ENCODE measurements at places on chromosomes 16 and 17.
A peak's percentile ranks its signal among the peaks of the same experiment; 100 is the strongest.

DNA sequence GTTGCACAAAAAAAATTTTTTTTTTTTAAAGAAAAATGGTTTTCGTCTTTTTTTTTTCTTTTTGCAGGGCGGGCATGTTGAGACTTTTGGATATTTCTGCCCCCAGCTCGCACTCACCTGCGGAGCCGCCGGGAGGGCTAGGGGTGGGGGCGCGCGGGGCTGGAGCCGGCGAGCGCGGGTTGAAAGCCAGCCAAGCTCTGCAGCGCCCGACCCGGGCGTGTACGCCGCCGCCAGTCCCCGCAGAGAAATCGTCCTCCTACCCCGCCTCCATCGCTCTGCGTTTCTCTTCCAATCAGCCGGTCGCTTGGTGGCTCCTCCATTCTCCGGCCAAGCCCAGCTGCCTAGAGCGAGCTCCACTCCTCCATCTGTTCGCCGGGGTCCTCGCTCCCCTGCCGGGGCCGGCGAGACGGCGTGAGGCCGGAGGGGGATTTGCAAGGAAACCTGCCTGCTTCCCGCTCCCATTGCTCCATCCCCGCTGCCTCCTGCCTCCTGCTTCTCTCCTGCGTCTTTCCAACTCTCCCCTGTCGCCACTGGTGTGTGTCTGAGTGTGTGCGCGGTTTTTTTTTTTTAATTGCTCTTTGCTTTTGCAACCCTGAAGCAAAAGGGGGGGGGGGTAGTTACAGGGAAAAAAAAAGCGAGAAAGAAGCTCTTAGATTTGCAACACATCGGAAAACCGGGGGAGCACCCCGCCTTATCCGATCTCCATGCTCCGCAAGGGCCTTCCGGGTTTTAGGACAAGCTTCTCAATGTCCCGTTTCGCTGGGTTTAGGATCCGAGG, 1.8 kb upstream of the UBTF start:
- peak; percentile 67 for DNase-seq

DNA sequence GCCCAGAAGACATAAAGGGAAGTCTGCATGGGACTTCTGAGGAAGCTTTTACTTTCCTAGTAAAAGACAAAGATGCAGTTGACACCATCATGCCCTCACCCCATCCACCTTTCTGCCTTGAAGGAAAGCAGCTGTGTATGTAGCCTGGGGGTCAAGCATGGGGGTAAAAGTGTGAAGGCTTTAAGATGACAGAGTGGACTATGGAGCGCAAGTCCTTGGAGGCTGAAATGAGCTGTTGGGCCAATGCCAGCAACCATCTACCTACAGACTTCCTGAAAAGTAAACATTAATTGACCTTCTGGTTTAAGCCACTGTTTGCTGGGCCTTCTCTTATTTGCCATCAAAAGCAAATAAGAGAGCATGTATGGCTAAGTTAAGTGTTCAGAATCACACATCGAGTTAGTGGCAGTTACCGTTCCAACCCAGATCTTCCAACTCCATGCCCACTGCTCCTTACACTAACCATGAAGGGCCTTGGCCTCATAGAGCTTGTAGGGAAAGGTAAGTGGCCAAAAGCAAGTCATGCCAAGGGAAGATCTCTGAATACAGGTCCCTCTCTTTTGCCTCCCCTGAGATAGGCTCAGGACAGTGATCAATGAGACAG, 30.0 kb downstream of the SLC13A5 start:
- no peak for DNase-seq

- no peak for DNase-seq
Observed at GRCh38 chr17:56979091-56979480, 1.2 kb downstream of the SCPEP1 start.

DNA sequence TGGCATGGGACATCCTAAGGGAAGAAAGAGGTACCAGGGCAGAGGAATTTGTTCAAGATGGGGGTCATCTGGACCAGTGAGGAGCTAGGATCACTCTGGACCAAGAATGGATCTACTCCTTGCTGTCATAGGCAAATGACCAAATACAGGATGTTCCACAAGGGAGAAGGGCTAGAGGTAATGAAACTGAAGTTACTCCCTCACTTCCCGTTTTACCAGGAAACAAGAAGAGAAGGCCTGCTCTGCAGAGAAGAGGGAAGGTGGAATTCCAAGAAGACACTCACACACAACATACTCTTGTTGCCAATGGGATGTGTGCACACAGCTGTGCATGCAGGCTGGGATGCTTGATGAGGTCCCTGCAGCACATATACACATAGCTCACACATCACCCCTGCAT, 38.6 kb downstream of the NEUROD2 start:
- no peak for DNase-seq

DNA sequence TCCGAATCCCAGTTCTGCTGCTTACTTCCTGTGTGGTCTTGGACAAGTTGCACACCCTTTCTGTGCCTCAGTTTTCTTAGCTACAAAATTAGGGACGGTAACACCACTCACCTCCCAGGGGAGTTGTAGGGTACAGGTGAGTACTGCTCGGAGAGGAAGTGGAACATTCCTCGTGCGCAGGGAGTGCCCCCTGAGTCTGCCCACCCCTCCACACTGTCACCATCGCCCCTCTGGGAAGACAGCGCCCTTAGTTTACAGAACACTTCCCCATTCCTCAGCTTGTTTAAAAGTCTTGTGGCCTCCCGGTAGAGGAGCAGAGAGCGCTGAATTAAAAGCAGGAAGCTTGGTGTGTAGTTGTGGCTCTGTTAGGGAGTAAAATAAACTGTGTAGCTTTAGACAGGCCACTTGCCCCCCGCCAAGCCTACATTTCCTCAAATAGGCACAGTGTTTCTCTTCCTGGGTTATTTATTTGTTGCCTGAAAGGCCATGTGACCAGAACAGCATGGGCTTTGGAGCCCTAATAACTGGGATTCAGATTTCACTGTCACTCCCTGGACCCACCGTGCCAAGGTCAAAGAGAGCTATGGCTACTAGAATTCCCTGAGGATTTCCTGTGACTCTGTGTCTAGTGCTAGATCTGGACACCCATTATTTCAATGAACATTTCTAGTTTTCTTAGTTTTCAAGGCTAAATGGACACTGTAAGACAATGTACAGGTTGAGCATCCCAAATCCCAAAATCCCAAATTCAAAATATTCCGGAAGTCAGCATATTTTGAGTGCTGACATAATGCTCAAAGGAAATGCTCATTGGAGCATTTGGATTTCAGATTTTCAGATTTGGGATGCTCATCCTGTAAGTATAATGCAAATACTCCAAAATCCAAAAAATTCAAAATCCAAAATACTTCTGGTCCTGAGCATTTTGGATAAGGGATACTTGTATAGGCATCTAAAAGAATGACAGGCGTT, 372.5 kb downstream of the SNX29 start:
- no peak for DNase-seq

GRCh38 chr16:56115817-56116576, 75.3 kb upstream of the GNAO1 start:
- DNase-seq: no peak

- DNase-seq: no peak
Observed at GRCh38 chr17:51848451-51848850, 310.1 kb downstream of the CA10 start.

DNA sequence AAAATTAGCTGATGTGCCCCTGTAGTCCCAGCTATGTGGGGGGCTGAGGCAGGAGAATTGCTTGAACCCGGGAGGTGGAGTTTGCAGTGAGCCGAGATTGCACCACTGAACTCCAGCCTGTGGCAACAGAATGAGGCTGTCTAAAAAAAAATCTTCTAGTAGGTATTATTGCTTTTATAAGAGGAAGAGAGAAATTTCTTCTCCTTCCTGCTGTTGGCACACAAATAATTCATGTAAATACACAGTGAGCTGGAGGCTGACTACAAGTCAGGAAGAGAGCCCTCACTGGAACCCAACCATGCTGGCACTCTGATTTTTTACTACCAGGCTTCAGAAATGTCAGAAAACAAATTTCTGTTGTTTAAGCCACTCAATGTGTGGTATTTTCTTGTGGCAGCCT, 6.7 kb downstream of the PRDM7 start:
- DNase-seq: no peak

DNA sequence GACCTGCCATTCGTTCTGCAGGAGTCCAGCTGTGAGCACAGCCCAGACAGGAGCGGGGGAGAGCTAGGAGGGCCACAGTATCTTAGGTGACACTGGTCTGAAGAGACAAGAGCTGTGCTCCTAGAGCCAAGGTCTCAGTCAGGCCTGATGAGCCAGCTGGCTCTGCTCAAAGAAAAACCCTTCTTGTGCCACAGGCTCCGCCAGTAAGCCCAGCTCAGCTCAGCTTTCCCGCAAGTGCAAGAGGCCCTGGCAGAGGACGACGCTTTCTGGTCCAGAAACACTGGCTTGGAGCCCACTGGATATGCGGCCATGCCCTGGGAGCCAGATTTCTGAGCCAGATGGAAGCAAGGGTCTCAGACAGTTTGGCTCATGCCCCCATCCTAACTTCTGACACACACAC, 23.9 kb downstream of the PEMT start:
- no peak for DNase-seq

DNA sequence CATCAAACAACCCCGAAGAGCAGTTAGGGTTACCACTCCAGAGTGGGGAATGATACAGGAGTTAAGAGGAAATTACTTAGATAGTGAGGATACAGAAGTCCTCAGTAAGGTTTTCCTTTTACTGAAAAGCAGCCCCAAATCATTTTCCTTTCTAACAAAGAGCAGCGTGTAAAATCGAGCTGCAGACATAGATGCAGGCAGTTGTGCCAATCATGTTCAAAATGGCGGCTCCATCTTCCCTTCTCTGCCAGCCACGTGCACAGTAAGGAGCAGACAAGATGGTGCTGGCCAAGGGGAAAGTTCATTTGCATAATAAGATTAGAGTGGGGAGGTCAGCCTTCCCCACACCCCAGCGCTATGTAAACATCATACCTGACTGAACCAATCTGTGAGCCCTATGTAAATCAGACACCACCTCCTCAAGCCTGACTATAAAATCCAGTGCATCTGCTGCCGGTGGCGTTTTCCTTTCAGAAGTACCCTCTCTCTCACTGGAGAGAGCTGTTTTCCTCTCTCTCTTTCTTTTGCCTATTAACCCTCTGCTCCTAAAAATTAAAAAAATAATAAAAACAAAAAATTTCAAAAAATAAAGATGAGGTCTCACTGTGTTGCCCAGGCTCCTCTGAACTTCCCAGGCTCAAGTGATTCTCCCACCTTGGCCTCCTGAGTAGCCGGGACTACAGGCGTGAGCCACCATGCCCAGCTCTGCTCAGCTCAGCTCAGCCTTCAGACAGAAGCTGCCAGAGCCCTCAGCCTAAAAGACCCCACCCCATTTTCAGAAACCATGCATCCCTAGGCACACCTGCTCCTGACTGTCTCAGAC, 2.6 kb upstream of the SRL start:
- DNase-seq: no peak

GRCh38 chr16:12319428-12320035, 343.0 kb downstream of the SNX29 start:
- DNase-seq: no peak

- peak; percentile 54 for DNase-seq
Observed at GRCh38 chr17:45394913-45395568, 37.6 kb downstream of the ARHGAP27 start.

- DNase-seq: no peak
Observed at GRCh38 chr17:59366773-59367656, 35.6 kb downstream of the YPEL2 start.

GRCh38 chr16:87464691-87465300, 28.0 kb downstream of the ZCCHC14 start:
- DNase-seq: peak; percentile 49

GRCh38 chr17:57726213-57726790, 18.8 kb downstream of the CCDC182 start:
- no peak for DNase-seq

DNA sequence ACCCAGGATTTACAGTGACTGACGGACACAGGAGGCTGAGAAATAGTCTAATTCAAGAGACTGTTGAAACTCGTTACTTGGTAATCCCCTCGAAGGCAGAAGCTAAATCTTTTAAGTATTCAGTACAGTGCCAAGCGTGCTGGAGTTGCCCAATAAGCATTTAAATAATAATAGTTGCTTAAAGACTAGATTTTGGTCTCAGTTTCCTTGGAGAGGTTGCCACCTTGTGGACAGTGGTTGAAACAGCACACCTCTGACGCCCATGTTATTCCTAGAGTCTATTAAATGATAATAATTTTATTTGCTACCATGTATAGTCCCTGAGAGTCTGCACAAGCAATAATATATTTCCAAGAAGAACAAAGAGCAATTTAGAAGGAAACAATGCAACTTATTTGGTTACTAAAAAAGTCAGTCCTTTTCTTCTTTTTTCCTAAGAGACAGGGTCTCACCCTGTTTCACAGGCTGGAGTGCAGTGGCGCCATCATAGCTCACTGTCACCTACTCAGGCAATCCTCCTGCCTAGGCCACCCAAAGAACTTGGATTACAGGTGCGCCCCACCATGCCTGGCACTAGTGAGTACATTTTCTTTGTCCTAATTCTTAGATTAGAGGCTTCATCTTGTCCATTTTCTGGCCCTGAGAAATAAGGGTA, 138.0 kb upstream of the NUDT7 start:
- DNase-seq: peak; percentile 38

- no peak for DNase-seq
Observed at GRCh38 chr17:2214047-2214928, 89.3 kb downstream of the SMG6 start.

- no peak for DNase-seq
Observed at GRCh38 chr16:78505544-78506366, 406.3 kb downstream of the WWOX start.

GRCh38 chr17:42904110-42904469, 3.5 kb downstream of the G6PC1 start:
- no peak for DNase-seq

- DNase-seq: no peak
Observed at GRCh38 chr17:36720131-36720530, 118.7 kb downstream of the MRM1 start.

DNA sequence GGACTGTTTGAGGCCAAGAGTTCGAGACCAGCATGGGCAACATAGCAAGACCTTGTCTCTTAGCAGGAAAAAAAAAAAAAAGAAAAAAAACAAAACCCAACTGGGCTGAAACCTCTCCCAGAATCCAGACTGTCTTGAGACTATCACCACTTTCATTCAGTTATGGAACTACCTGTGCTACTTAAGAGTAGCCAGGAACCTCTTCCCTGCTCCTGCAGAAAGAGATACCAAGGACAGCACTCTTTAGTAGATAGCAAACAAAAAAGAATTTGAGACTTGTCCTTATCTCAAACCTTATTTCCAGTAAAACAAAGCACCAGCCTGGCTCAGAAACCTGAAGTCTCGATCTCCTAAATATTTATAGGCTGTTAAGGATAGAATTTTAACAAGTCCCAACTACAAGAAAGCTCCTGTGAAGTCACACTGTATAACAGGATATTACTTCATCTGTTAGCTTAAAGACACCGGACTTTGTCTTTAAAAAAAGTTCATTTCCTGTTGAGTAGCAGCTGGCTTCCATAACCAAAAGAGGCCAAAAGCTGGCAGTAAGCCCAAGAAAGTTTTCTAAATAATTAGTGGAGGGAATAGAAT, 5.1 kb downstream of the CDR2 start:
- DNase-seq: no peak

- no peak for DNase-seq
Observed at GRCh38 chr17:15981646-15982580, 17.6 kb downstream of the ZSWIM7 start.

- no peak for DNase-seq
Observed at GRCh38 chr16:70553645-70554044, 30.0 kb downstream of the SF3B3 start.

GRCh38 chr16:86869288-86870022, 291.1 kb downstream of the FOXL1 start:
- no peak for DNase-seq
